ENCODE measurements at places on chromosomes 5 and 9.

DNA sequence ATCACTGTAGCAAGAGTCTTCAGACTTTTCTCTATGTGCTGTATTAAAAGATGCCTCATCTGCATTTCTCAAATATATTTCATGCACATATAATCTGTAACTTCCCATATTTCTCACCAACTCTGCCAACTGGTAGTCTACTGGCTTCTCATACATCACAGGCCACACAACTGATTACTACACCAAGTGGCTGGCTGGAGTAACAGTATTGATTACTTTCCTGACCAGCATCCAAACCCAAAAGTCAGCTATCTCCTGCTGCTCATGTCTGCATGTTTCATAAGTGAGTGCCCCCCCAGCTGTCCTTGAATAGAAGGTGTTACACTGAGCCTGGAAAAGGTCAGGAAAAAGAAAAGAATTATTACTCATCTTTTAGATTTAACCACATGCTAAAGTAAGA, 17.4 kb downstream of the ERCC8 start:
- no peak for DNase-seq

DNA sequence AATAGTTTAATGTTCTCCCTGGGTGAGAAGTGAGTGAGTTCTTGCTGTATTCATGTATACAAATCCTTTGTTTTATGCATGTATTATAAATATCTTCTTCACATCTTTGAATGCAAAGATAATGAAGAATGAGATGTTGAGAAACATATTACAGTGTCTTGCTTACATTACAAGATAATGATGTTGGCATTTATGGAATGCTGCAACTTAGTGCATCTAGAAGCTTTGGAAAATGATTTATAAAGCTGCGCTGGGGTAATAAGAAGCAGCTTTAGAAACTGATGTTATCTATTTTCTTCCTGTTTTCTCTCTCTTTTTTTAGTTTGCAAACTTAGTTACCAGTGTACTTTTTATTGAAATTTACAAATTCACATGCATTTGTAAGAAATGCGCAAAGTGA, 673.4 kb downstream of the KCTD16 start:
- DNase-seq = no peak

DNA sequence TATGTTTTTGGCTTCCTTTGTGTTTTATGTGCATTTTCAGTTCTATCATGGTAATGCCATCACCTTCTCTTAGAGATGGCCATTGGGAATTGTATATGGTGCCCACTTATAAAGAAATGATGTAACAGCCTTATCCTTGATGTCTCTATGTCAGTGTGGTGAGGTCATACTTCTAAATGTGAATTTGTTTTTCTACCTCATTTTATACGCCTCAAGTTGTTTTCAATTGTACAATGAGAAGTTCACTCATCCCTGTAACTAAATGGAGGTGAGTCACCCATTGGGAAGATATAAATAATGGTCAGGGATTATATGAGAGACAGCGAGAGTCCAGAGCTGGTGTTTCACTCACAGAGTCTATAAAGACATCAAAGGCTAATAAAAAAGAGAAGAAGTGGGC, 402.4 kb downstream of the AGTPBP1 start:
- no peak for DNase-seq

DNA sequence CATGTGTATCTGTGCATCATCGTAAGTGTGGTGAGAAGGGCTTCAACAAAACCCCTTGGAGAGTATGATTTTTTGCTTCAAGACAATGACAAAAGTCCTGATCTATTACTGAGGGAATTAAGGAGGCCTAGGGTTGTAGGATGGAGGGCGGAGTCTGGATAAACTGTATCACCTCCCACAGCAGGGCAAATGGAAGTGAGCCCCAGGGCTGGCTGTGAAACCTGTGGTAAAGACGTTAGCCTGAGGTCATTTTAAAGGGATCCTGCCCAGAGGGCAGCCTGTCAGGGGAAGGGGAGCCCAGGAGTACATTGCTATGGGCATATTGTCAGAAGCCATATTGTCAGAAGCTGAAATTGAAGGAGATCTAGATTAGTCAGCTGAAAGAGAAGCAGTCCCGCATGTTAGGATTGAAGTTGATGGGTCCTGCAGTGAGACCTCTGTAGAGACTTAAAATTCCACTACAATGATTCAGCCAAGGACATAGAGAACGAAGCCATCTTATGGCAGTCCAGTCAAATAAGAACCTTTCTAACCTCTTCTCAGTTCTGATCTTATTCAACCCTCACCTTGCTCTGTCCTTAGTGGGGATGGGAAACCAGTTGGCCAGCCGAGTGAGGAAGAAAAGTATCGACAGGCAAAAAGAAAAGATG, 26.9 kb downstream of the ADGRV1 start:
- no peak for DNase-seq

- DNase-seq = no peak
Measured at GRCh38 chr5:15528476-15528875, 28.5 kb downstream of the FBXL7 start.

Data from hepatocyte (in vitro differentiated cells).